ENCODE measurements at places on chromosomes 11 and 22.

DNA sequence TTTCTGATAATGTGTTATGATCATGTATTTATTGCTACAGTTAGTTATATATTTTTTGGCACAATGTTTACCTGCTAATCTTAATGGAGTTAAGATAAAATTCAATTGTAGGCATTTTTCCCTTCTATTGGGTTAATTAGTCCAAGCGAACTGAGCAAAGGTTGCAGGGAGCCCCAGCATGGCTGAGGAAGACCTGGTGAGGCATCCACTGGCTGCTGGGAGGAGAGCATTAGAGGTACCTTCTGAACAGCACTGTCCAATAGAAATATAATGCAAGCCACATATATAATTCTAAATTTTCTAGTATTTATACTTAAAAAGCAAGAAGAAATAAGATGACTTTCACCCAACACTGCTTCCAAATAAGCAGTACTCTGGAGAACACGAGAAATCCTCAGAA, 689 bp upstream of the TMEM126A start:
- no peak for DNase-seq

DNA sequence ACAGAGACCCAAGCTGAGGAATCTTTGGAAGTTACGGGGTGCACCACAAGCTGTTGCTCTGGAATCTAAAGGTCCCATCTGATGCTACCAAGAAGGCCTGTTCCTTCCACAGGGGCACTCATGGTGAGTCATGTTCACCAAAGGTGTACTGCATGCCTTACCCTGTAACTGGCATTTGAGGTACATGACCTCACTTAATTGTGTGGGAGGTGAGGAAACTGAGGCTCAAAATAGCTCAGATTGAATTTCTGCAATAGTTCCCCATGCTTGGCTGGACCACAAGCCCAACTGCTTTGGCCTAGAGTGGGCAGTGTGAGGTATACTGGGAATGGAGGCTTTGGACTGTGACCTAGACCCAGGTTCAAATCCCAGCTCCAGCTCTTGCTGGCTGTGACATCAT, 8.2 kb downstream of the MTFP1 start:
- DNase-seq, result no peak

- no peak for DNase-seq
Observed at GRCh38 chr11:26244207-26244606, 87.7 kb upstream of the ANO3 start.

- no peak for DNase-seq
Observed at GRCh38 chr11:75827562-75827961, 12.6 kb downstream of the UVRAG start.

DNA sequence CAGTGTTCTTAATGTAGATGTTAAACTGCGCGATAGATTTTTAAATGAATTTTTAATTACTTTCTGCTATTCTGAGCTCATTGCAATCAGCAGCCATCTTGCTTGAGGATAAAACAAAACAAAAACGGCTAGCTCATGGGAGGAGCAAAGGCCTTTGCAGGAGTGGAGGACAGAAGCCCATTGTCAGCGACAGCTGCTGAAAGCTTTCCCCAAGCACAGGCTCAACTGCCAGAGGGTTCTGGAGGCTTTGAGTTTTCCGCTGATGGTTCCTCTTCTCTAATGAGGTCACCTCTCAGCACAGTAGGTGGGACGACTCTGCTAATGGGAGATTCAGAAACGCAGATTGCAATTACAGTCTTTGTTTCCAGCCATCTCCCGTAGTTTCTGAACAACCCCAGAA, 167.1 kb upstream of the TTC12 start:
- no peak for DNase-seq

DNA sequence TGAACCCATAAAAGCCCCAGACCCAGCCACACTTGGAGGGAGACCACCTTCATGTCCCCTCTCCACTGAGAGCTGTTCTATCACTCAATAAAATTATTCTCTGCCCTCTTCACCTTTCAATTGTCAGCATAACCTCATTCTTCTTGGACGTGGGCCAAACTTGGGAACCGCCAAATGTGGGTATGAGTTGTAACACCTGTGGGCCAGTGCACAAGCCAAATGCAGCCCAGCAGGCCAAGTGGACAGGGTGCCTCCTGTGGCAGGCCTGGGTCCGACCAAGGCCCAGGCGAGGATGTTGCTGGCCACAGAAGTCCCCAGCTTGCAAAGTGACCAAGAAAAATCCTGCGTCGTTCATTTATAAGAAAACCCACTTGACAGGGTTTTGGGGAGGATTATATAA, 621.2 kb downstream of the METTL15 start:
- no peak for DNase-seq

- DNase-seq, result no peak
Observed at GRCh38 chr11:69624293-69624692, 16.7 kb upstream of the CCND1 start.

DNA sequence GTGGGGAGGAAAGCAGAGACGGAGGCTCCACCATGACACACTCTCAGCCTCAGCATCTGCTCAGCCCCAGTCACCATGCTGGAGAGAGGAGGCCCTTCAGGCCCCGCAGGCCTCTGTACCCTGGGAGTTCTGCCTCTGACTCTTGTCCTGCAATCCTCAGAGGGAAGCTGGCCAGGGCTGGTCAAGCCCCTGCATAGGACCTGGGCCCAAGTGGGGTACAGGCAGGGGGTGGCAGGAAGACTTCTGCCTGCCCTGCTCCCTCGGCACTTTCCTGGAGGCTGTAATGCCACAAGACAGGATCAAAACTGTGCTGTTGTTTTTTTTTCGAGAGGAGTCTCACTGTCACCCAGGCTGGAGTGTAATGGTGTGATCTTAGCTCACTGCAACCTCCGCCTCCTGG, 33.7 kb downstream of the LRRC74B start:
- DNase-seq, result no peak

GRCh38 chr22:34620832-34621231, 445.1 kb upstream of the ISX start:
- DNase-seq, result no peak

DNA sequence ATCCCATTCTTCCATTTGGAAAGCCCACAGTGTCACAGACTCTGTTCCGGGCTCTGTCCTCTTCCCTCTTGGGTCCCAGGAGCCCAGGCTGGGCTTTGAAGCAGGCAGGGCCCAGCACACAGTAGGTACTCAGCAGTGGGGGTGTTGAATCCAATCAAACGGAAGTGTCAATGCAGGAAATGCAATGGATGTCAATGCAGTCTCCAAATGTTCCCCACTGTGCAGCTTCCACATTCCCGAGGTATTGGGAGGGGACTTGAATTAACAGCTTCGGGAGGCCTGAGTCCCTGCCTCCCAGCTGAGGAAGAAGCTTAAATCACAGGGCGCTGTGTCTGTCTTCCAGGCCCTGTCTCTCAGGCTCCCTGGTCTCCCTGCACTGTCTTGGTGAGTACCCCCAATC, 21.8 kb upstream of the SMIM35 start:
- DNase-seq, result no peak

DNA sequence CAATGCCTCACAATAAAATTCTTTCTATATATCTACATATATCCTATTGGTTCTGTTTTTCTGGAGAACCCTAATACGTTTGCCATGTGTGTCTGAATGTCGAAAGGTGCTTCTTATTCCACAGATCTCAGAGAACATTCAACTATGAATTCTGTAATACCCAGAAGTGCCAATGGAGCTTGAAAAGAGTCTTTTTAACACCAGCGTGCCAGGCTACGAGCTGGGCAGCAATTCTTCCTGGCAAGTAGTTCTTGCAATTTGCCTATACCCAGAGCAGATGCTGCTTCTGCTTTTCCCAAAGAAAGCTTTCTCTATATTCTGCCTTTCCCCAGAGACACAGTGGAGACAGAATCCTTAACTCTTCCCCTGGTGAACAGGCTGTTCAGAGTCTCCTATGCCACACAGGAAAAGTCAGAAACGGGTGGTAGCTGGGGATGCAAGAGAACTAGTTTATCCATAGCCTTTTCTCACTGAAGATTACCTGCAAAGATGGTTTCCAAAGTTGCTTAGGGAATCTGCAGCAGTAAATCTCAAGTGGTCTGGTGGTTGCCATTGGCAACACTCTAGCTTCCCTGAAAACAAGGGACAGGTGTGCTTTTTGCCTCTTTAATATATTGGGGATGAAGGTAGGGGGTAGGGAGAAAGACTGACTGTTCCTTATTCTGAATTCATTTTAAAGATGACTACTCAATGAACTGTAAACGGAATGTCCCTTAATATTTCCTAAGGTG, 16.8 kb upstream of the PAFAH1B2 start:
- no peak for DNase-seq

- no peak for DNase-seq
Observed at GRCh38 chr22:43777286-43777685, 34.8 kb downstream of the EFCAB6 start.

DNA sequence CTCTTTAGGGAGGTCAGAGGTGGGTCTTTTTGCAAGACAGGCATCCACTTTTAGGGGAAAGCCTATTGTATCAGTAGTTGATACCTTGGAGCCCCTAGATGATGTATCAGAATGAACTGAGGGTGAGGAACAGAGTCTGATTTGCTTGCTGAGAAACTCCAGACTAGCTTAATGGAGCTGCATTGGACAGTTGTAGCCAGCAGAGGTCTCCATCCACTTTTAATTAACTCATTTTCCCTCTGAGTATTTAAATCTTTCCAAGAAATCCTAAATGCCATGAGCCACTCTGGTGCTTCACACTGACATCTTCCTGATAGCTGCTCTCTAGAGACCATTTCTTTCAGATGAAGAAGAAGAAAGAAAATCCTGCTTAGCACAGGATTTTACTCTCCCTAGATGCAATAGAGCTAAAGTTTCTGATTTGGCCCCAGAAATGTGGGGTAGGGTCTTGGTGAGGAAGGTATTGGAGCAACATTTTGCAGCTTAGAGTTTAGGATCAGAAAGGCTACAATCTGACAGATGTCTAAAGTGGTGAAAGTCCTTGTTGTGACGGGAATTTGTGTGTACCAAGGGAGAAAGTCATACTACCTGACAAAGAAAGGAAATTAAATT, 38.0 kb downstream of the EXT2 start:
- DNase-seq, result no peak

DNA sequence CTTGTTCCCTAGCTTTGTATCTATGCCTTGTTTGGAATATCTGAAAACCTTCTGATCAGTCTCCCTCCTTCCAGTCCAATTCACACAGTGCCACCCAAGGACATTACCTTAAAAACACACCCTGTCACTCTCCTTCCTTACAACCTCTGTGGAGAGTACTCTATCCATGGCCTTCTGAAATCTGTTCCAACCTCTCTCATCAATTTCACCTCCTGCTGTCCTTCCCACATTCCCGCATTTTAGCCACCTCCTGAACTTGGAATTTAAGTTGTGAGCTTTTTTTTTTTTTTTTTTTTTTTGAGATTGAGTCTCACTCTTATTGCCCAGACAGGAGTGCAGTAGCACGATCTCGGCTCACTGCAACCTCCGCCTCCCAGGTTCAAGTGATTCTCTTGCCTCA, 824.8 kb downstream of the METTL15 start:
- no peak for DNase-seq

GRCh38 chr11:132595711-132596134, 936.6 kb downstream of the OPCML start:
- no peak for DNase-seq

DNA sequence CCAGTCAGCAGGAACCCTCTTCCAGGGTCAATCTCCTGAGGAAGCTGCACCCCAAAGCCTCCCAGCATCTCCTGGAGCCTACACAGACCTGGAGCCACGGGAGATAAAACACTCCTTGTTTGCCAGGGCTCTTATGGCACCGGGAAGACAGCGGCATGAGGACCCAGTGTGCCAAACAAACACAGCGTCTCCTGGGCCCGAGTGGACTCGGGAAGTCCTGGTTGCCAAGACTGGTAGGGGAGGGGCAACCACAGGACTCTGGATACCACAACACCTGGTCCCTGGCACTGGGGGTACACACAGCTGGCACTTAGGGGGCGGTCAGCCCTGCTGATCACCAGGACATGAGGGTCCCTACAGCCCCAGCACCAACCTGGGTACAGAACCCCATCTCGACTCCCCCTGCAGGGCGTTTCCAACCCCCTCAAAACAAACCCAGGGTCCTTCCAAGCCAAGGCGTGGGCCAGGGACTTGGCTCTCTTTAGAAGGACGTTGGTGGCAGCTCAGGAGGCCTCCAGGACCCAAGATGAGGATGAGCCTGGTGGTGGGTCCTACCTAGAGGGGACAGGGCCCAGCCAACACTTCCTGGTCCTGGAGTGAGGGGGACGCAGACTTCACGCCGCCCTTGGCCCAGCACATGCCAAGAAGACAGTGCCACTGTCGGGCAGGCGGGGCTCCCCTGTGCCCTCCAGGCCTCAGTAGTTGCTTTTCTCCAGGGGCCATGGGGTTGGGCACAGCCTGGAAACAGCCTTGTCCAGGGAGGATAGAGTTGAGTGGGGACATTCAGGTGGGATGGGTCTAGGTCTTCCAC, 85.0 kb downstream of the CELSR1 start:
- DNase-seq, result no peak

- no peak for DNase-seq
Observed at GRCh38 chr11:123187665-123188507, 7.2 kb downstream of the CLMP start.

DNA sequence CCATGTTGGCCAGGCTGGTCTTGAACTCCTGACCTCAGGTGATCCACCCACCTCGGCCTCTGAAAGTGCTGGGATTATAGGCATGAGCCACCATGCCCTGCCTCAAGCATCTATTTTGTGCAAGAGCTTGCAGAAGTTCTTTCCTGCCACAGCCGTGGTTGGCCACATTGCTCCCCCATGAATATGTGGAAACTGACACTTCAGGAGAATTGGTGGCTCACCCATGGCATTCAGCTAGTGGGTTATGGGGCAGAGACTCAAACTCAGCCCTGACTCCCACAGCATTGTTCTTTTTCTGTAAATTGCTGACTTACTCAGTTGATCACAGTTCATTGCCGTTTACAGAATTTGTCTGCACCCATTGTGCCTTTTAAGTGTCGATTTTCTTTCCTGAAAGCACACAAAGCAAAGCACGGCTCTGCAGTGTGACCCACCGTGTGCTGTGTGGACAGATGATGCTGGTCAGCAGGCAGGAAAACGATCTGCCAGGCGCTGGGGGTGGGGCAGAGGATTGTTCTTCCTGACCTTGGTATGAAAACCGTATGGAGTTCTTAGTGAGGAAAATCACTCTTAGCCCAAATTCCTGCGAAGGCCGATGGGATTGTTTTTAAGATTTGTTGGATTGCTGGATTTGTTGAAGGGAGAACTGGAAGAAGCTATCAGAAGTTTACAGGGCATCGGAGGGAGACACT, 115.6 kb downstream of the PTPRJ start:
- DNase-seq, result no peak

DNA sequence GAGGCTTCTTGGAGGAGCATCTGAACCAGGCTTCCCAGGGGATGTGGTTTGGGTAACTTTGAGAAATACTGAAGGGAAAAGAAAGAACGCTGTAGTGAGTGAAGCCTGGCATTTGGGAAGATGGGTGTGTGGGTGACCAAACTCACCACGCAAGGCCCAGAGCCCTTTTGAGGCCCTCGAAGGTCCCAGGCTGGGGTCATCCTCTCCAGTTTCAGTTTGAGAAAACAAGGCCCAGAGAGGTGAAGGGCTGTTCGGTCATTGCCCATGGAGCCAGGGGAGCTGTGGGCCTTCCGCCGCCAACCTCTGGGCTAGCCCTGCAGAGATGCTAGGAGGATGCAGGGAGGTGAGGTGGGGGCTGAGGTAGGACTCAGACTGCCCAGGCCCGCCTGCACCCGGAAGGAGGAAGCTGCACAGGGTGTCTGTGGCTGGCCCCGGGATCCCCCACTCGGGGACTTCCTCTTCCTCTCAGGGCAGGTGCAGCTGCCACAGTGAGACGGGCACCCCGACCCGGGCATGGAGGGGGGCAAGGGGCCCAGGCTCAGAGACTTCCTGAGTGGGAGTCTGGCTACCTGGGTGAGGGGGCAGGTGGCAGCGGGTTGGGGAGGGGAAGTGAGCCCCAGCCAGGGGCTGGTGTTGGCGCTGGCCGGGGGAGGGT, at the start of gene CCDC88B:
CCDC88B (plus strand) TSS at position 451 of the 655 bp plus-strand sequence; CDS start at position 514, 63 bp downstream.
- no peak for DNase-seq

- no peak for DNase-seq
Observed at GRCh38 chr11:64647019-64647779, 56.2 kb downstream of the SLC22A12 start.

GRCh38 chr11:8692417-8692816, 9.8 kb downstream of the RPL27A start:
- DNase-seq, result no peak
